ENCODE measurements at places on chromosomes 4 and X. TPM values are rescaled to one million over a fixed set of nuclear protein-coding genes. Genes with fewer than 3 reads are reported as not detected.

The GLRA2 gene
- 0.57 TPM for total RNA-seq

The DDX60 gene
- 118 TPM for total RNA-seq

GRCh38 chr4:138406876-138407275 is 164.7 kb upstream of the SLC7A11 start:
- no peak for DNase-seq

- DNase-seq, result no peak
Observed at GRCh38 chr4:59057804-59058203, 1947.6 kb upstream of the IGFBP7 start.

GRCh38 chr4:26126994-26127393 is 193.8 kb upstream of the RBPJ start:
- DNase-seq, result no peak

DNA sequence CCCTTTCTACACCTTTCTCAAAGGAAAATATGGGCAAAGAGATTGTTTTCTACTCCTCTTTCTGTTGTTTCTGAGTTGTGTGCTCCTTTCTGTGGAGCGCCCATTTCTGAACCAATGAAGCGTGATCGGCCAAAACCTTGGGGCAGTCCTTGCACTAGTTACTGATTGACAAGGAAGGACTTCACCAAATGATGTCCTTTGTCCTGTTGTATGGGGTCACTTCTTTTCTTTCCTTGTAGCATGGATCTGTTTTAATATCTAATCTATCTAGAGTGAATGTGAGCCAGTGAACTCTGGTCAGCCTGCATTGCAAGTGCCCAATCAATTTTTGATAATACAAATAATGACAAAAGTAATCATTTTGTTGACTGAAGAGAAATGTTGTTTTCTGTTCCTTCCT is 94.5 kb downstream of the EGF start:
- DNase-seq, result no peak

Measured in mucosa of descending colon (tissue), 3 donors.